ENCODE measurements at places on chromosomes 4 and X.
A peak's percentile ranks its signal among the peaks of the same experiment; 100 is the strongest.

DNA sequence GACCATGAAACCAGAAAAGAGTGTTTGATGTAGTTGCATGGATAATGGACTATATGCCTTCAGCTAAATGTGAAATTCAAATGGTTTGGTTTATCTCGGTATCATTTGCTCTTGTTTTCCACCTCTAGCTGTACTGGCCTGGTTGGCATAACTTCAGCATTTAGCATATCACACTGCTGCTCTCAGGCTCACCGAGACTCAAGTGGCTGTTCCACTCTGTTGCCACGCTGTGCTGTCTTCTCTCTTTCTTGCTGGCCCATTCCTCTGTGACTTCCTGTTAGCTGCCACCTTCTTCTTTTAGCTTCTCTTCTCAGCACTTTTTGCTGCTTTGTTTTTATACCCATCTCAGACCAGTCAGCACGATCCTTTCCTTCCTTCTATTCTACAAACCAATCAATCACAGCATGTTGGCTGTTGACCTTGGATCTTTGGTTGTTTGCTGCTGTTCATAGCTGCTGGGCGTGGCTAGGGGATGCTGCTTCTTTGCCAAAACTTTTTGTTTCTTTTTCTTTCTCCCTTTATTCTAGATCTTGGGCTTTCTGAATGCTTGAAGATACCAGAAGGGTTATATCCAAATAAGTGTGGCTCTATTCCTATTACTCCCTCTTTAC is 24.0 kb downstream of the INTS6L start:
- DNase-seq, result no peak

DNA sequence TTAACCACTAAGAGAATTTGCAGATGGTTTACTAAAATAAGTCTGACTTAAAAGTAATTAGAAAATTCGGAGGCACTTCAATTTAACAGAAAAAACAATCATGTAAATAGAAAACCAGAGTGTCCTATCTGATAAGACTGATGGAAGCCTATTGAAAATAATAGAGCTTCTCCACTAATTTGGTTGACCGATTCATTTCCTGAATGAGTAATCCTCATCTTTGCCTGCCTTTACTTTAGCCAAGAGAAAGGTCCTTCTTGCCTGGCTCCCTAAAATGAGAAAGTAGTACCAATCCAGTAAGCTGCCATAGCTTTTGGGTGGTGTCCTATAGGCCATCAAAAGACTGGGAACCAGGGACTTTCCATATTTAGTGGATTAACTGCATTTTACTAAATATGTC is 48.4 kb downstream of the KCNIP4 start:
- DNase-seq, result no peak

- DNase-seq, result no peak
Measured at GRCh38 chr4:102694791-102695190, 66.0 kb downstream of the MANBA start.

DNA sequence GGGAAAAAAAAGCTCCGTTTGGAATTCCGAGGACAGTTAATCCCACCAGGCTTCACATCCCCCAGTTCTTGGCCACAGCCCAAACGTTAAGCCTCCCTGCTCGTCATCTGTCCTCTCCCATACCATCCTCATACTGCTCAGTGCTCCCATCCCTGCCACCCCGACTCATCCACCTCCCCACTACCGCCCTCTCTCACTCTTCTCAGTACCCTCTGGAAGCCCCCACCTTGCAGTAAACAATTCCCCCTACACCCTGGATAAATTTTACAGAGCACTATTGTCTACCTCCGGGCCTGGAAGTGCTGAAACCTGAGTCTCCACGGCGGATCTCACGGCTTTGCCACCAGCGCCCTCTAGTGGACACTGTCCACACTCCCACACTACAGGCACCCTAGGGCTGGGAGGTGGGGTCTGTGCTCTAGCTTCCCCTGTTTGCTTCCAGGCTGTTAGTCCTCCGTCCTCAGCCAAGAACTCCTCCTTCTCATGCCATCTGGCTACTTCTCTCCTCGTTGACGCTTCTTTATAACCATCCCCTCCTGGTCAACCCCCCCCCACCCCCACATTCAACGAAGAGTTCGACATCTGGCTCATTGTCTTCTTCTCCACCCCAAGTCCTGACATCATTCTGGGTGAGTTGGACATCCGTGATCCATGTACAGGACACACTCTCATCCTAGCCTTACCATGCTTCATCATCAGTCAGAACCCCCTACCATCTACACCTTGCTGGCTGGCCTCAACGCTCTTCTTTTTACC is 54.5 kb downstream of the RTL9 start:
- DNase-seq, result peak; percentile 16

GRCh38 chrX:42117318-42117717 is 194.0 kb upstream of the CASK start:
- no peak for DNase-seq

DNA sequence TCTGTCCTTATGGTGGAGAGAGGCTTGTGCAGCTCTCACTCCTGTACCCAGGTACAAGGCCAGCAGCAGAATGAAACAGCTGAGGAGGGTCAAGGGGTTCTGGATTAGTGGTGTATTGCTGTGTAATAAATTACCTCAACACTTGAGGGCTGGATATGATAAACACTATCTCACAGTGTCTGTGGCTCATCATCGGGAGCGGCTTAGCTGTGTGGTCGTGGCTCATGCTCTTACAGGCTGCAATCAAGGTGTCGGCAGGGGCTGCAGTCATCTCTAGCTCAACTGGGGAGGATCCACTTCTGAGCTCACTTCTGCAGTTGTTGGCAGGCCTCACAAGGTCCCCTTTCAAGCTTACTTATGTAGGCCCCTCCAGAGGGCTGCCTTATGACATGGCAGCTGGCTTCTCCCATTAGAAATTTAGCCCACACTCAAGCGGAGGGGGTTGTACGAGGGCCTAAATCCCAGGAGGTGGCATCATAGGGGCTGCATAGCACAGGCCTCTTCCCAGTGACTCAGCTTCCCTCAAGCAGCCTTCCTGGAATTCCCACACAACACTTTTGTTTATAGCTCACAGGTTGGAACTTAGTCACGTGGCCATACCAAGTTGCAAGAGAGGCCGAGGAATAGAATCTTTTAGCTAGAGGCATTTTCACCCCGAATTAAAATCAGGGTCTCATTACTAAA is 148.2 kb upstream of the RPS6KA3 start:
- DNase-seq, result no peak

DNA sequence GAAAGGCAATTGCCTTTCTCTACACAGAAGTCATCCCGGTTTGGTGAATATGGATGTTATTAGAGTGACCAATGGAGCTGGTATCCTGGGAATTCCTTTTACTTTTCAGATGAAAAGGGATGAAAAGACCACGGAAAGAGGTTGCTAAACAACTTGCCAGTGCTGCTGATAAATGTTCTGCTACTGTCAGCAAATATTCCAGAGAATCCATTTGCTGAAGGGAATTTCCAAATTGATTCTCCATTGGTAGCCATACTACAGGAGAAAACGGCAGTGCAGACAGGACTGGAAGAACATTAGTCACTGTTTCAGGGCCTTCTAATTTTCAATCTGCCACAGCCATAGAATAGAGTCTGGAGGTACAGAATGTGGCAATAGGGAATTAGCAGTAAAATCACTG is 451.5 kb downstream of the PCDH11X start:
- DNase-seq, result no peak

GRCh38 chr4:130029442-130029841 is 933.5 kb downstream of the C4orf33 start:
- DNase-seq, result no peak

DNA sequence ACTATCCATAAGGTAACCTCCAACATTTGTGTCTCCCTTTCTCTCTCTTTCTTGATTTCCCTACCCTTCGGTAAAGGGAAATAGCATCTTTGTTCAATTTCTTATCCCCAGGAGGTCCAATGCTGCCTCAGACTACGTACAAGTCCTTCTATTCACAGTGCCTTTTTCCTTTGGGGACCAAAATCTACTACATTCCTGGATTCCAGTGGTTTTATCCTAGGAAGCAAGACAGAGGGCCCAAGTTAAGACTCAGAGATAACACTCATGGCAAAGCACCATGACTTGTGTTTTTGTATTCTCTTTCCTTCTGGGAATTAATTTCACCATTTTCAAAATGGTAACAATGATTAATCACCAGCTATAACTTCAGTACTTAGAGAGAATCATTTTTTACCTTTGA is 10.6 kb downstream of the G3BP2 start:
- DNase-seq, result no peak

- DNase-seq, result no peak
Measured at GRCh38 chr4:19575924-19576323, 675.8 kb upstream of the SLIT2 start.

DNA sequence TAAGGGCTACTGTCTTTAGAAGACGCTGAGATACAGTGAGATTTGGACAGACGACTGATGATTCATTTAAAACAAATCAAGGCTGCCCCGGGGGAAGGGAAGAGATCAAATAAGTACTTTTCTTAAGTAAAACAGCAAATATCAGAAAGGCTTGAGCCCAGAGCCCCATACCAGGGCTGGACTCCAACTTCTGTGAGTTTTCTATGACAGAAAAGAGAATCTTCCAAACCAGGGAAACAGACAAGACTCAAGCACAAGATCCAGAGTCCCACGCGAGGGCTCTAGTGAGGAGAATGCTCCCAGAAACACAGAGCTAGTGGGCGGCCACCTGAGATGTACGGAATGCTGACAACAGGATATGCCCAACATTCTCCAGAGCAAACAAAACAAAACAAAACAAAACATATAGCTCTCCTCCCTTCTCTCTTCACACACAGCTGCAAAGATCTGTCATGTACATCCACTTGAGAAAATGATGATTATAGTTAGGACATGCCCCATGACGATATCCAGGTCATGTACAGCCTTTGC is 13.1 kb downstream of the ACSL1 start:
- DNase-seq, result no peak

DNA sequence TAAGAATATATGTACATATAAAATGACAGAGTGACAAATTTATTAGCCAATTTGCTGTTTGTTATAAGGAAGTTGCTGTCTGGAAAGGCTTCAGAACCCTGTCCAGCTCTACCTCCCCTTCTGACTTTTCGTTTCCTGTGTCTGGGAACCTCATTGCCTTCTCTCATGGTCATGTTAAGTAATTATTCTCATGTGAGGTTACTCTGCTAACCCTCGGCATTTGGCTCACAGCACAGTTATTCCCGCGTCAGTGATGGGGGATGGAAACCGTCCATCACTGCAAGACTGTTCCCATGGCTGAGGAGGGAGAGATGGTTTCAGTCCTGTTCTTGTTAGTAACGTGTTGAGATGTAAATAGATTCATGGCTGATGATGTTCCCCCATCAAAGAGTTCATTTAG is 11.9 kb downstream of the EDNRA start:
- no peak for DNase-seq

- no peak for DNase-seq
Measured at GRCh38 chr4:25943312-25943711, 29.3 kb downstream of the SMIM20 start.
